SK-MEL-5 (cell line): ENCODE measurements at places on chromosomes 1 and 21.

GRCh38 chr1:157107702-157108101 is 8.1 kb upstream of the ETV3L start:
- DNase-seq = no peak

- no peak for DNase-seq
Measured at GRCh38 chr1:25990702-25991395, 7.0 kb downstream of the PAFAH2 start.

- DNase-seq = no peak
Measured at GRCh38 chr1:36321119-36321951, 2.1 kb downstream of the EVA1B start.

GRCh38 chr1:76278711-76279100 is 204.2 kb downstream of the ST6GALNAC3 start:
- no peak for DNase-seq

DNA sequence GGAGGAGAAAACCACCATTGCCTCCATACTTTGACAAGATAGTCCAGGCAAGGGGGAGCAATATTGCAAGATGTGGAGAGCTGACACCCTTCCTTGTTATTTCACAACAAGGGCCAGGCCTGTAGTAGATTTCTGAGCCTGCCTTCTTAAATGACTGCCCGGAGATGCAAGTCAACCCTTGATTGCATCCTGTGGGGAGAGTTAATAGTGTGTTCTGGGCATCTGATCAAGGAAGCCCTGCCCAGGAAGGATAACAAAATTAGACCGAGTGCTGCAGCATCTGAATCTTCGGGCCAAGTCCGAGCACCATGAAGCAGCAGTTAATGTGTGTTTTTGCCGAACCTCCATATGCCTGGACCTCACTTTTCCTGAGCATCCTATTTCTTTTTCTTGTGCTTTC is 382.3 kb downstream of the PRDM2 start:
- no peak for DNase-seq

DNA sequence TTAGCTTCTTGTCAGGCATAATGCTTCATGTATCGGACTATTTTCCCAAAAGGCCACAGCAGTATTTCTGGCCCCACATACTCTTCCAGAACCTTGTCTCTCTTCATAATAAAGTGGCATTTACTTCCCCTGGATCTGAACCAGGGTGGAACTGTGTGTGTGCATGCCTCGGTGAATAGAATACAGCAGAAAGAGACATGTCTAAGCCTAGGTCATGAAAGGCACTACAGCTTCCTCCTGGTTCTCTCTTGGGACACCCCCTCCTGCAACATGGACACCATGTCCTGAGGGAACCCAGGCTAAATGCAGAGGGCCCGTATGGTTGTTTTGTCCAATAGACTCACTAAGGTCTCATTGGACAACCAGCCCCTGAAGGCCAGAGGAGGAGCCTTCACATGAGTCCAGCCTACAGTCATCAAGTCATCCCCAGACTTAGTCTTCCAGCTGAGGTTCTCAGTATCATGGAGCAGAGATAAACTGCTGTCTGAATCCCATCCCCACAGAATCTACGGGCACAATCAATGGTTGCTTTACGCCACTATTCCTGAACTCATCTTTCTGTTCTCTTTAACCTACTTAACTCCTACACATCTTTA is 35.0 kb downstream of the USP24 start:
- no peak for DNase-seq

GRCh38 chr1:11540773-11541160 is 61.8 kb downstream of the DISP3 start:
- DNase-seq = no peak

GRCh38 chr1:2046174-2046917 is 3.9 kb upstream of the PRKCZ start:
- DNase-seq = peak; percentile 60
